ENCODE measurements at places on chromosomes 1 and 21.

GRCh38 chr1:88317396-88317795 lies 366.7 kb upstream of the PKN2 start:
- DNase-seq, result no peak

DNA sequence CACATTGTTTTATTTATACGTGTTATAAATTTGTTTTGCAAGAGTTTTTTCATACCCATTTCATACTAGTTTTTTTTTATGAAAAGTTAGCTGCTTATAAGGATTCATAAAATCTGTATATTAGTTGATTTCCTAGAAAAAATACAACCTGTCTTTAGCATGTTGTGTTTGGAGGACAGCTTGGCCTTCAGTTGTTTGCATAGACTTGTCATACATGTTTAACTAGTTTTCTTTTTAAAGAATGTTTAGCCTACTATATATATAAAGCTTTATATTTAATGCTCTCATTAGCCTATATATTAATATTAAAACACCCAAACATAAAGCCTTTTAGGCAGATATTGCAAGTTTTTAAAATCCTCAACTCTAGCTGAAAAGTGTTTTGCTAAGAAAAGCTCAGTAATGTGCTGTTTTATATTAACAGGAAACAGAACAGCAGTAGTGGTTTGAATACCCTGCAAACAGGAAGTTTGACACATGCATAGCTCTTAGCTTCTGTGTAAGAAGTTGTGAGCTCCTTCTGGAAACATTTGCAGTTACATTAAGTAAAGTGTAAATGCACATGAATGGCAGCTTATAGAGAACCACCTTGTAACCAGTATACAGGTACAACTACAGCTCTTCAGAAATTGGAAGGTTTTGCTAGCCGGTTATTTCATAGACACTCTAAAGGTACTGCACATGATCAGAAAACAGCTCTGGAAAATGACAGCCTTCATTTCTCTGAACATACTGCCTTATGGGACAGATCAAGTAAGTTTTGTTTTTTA lies at the start of gene PRKACB:
TSS of gene PRKACB (plus strand) at position 476 of the 770 bp plus-strand sequence. CDS start at position 567, 91 bp downstream.
- DNase-seq, result no peak

DNA sequence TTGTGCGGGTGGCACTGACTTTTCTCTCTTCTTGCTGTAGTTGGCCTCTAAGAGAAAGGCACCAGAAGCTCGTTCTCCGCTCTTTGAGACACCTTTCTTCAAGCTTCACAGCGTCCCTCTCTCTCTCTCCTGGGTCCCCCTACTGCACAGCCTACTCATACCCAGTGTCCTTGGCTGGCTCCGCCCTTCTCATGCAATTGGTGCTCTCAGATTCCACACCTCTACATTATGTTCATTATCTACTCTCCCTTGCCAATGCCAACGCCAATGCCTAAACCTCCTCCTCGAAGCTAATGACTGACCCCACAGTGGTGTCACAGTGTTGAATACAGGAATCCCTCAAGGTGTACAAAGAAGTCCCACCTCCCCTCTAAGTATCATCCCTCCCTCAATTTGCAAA lies 4.8 kb upstream of the DNAJC28 start:
- no peak for DNase-seq

GRCh38 chr1:226498640-226499008 lies 49.9 kb upstream of the STUM start:
- DNase-seq, result no peak

DNA sequence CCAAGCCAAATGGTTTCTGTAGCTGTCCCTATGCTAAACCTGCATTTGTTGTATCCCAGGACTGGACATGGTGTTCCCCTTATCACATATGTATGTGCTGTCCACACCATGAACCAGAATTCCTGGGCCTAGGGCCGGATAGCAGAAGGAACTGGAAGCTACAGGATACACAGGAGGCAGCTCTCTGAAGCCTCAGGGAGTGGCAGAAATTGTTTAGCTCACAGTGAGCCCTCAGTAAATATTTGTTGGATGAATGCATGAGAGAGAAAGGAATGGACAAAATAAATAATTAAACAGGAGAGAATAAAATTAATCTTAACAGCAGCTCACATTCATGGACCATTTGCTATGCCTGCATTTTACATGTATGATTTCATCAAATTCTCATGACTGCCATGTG lies 2.1 kb downstream of the NIPAL3 start:
- DNase-seq, result no peak

DNA sequence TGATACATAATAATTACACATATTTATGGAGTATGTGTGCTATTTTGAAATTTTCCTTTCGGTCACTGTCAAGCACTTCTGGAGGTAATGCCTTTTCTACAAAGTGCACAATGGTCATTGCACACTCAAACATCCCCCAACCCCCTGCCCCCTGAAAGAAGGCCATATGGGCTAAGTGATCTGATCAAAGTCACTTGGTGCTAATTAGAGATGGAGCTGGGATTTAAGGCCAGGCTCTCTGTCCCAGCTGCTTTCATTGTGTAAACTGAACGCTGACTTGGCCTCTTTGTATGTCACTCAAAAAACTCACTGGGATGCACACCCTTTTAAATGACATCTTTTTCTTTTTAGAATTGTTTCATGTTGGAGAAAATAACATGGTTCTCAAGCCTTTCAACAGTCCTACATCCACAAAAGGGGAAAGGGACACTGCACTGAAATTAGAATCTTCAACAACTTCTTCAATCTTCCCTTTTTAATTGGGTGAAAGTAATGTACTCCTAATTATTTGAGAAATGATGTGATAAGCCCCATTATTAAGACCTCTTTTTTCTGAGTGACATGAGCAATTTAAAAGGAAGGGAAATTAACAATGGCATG lies 149.2 kb downstream of the ST6GALNAC5 start:
- DNase-seq, result no peak

- DNase-seq, result no peak
These were observed 23.9 kb upstream of the CLDN17 start for GRCh38 chr21:30190554-30190953.

- DNase-seq, result no peak
These were observed 50.1 kb downstream of the COL18A1 start for GRCh38 chr21:45454926-45455673.

DNA sequence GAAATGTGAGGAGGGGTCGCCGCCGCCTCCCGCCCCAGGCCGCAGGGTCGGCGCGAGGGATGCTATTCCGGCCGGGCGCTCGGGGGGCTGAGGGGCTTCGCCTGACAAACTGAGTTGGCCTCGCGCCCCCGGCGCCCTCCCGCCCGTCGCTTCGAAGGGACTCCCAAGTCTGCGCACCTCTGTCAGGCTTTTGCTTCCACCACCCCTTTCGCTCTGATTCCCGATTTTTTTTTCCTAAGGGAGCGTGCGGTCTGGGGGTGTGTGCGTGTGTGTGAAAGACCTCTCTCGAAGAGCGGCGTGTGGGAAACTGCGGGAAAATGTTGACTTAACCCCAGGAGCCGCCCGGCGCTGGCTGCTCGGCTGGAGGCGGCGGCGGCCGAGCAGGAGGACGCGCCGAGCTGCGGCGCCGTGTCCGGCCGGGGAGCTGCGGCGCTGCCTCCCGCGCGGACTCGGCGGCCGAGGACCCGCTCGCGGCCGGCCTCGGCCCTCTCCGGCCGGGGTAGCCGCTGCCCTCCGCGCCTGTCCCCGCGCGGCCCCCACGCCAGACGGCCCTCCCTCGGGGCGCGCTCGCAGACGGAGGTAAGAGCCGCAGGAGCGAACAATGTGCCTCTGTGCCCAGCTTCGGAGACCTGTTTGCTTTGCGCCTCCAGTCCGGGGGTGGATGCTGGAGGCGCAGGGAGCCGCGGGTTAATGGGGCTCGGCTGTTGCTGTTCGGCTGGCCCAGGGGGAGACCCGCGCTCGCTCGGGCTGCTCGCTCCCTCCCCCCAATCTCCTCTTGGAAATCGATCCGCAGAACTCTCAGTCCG lies 1.1 kb downstream of the ADGRL2 start:
- DNase-seq, result no peak

DNA sequence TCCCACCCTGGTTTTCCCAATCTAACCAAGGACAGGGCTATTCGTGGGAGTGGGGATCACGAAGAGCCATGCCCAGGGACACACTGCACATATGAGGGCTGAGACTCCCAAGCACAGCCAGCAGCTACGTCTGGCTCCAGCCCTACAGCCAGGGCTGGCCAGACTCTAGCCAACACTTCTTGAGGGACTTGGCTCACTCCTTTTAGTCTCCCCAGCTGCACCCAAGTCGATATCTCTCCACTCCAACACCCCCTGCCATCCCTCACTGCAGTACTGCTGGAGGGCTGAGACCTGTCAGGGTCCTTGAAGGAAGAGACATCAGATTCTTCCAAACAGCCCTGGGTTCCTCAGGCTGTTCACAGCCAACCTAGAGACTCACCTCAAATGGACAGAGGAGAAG lies 62.6 kb downstream of the CD46 start:
- no peak for DNase-seq

DNA sequence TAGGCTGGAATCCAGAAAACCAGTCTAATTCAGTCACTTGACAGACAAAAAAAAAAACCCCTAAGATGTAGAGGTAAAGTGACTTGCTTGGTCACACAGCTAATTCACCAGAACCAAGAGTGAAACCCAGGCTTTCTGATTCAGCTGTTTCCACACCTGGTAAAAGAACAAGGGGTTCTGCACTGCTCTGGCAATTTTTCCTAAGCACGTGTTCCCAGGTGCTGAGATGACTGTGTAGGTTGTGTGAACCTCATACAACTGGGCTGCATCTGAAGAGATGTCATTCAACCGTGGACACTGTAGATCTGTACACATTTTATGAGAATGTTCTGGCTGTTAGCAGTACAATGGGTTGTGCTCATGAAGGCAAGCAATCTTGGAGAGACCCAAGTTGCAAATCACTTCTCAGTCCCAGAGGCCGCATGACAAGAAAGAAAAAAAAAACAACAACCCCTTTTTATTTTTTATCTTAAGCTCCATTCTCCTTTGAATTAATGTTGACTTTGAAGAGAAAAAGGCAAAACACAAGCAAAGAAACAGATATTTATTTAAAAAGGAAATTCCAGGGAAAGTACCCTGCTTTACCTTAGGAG lies 95.4 kb downstream of the INTS7 start:
- no peak for DNase-seq

DNA sequence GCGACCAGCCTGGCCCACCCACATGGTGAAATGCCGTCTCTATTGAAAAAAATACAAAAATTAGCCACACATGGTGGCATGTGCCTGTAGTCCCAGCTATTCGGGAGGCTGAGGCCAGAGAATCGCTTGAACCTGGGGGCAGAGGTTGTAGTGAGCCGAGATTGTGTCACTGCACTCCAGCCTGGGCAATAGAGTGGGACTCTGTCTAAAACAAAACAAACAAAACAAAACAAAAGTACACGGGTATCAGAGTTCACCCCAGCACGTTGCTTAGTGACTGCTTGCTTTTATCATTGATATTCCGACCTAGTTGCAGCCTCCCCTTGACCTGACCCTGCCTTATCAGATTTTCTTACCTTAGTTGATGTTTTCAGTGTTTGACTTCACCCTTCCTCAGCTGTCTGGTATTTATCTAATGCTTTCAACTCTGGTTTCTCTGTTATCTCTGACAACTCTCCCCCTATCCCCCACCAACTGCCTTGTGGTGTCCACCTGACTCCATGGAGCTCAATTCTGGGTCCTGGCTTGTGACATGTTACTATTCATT lies 5.1 kb downstream of the TLCD4 start:
- DNase-seq, result no peak

GRCh38 chr1:195251900-195252299 lies 1356.3 kb downstream of the KCNT2 start:
- DNase-seq, result no peak

DNA sequence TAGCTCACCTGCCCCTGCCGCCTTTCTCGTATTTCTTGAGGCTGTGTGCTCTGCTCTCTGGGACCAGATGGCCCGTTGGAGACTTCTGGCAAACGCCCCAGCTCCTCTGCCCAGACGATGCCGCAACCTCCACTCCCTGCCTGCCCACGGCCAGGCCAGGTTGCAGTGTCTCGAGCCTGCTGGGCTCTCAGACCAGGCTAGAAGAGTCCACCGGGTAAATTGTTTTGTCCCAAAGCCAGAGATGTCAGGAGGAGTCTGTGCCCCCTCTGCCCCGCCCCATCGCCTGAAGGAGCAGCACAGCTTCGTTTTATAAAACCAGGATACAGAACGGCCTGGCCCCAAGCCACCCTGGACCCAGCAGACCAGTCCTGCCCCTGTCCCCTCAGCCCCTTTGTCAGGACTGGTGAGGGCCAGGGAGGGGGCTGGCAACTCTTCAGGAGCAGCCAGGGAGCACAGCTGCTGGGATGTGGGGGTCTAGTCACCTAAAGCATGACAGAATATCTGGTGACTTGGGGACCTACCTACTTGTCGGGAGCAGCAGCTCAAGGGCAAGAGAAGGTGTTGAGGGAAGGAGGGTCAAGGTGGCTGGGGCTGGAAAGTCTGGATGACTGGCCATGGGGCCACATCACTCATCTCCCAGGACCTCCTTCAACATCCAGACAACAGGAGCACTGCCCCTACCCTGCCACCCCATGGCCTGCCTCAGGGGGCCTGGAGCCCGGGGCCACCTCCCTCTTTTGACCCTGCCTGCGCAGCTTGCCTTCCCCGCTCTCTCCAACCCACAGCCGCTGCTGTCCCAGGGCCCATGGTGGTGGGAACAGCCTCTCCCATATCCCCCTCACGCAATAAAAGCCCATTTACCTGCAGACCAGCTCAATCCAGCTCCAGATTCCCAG lies 33.9 kb upstream of the LBR start:
- no peak for DNase-seq

- DNase-seq, result no peak
These were observed 71.0 kb downstream of the ST6GALNAC5 start for GRCh38 chr1:76938304-76938703.

GRCh38 chr1:163083690-163084089 lies 14.5 kb downstream of the RGS4 start:
- DNase-seq, result no peak

DNA sequence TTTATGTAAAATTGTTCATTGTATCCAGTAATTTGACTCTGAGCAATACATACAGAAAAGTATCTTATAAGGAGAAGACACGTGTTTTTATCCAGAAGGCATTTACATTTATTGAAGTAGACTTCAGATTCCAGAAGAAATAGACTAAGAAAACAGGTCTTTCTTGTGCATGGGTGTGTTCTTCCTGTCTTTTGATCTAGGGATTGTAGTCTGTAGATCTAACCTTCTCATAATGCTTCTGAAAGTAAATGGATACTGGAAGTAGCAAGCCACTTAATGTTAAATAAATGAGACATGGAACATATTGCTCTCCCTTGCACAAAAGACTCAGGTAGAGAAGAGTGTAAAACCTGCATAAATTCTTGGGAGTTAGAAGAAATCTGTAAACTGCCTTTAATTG lies 853.2 kb upstream of the B3GALT2 start:
- DNase-seq, result no peak

DNA sequence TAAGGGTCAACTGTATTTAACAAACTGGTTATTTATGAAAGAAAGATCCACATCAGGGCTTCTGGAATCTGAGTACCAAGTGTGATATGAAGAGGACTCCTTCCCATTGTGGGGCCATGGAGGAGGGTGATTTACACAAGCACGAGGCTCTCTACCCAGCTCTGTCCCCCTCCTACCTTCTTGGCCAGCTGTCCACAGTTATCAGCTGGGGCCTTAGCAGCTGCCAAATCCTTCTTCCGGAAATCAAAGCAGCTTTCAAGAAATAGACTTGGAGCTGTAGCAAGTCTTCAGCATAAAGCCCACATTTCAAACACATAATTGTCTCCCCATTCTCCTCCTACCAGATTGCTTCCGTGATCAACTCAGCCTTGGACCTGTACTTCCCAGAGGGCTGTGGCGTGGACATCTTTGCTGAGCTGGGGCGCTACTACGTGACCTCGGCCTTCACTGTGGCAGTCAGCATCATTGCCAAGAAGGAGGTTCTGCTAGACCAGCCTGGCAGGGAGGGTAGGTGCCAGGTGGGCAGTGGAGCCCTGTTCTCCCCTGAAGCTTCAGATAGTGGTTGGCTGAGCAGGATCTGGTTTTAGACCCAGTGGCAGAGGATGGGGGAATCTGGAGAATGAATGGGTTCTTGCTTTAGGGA lies 15.5 kb downstream of the AZIN2 start:
- DNase-seq, result no peak

- DNase-seq, result no peak
These were observed 7.6 kb upstream of the HHAT start for GRCh38 chr1:210321131-210321530.
